GF-D8 (cell line): ENCODE measurements at places on chromosomes 6 and 20.

DNA sequence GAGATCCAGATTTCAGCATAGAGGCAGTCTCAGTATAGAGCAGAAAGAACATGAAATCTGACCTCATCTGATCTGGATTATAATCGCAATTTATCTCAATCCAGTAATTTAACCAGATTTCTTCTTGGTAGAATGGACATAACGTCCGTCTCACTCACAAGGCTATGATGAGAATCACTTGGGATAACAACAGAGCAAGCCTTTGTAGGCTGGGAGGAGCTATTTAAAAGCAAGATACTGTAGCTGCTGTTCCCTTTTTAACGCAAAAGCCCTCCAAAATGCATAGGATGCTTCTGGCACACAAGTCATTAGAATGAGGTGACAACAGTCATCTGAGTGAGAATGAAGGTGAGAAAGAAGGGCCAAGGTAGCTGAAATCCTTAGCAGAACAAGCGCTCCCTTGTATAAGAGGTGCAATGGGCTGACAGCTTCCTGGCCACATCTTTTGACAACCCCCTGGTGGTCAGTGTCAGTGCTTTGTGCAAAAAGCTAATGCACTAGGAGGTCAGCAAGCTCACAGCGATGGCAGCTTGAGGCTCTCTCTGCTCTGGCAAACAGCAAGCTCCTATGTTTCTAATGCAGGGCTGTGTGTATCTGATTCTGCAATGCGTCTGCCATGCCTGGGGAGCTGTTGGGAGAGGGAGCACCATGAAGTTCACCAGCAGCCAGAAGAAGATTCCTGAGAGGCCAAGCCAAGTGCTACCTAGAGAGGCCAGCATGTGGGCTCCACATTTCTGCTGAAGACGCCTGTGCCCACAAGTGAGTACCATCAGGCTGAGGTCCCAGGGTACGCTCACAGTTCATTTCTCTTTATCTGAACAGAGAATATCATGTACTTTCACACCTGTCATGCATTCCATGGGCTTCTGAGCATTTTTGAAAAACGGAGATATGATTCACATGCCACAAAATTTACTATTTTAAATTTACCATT, 16.2 kb downstream of the METTL24 start:
- DNase-seq, result no peak

- DNase-seq, result no peak
Measured at GRCh38 chr20:53944796-53945195, 125.6 kb downstream of the BCAS1 start.

- DNase-seq, result peak; percentile 14
Measured at GRCh38 chr6:15400572-15401004, 154.7 kb downstream of the JARID2 start.

DNA sequence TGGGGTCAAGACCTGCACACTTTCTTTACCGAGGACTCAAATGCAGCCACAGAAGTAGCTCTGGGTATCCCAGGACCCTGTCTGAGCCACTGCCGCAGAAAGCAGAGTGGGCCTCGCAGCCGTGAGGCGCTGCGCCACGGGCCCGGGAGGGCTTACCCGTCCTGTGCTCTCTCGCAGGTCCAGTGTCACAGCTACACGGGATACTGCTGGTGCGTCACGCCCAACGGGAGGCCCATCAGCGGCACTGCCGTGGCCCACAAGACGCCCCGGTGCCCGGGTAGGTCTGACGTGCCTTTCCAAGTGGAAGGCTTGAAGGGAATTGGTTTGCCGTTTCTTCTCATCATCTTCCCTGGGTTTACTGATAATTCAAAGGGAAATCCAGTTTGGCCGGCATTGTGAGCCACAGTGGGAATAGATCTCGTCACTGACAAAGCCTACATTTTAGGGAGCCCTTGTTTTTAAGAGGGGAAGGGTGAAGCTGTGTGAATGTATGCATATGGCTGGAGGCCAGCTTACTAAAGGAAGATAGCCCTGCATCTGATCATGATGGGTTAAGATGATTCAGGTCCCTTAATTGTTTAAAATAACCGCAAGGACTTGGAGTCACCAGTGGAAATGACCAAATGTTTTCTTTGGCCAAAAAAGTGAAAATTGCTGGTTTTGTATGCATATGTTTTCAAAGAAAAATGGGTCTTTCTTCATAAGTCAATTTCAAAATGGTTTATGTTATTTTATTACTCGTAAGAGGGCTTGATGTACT, 86.6 kb downstream of the SMOC2 start:
- DNase-seq, result no peak

DNA sequence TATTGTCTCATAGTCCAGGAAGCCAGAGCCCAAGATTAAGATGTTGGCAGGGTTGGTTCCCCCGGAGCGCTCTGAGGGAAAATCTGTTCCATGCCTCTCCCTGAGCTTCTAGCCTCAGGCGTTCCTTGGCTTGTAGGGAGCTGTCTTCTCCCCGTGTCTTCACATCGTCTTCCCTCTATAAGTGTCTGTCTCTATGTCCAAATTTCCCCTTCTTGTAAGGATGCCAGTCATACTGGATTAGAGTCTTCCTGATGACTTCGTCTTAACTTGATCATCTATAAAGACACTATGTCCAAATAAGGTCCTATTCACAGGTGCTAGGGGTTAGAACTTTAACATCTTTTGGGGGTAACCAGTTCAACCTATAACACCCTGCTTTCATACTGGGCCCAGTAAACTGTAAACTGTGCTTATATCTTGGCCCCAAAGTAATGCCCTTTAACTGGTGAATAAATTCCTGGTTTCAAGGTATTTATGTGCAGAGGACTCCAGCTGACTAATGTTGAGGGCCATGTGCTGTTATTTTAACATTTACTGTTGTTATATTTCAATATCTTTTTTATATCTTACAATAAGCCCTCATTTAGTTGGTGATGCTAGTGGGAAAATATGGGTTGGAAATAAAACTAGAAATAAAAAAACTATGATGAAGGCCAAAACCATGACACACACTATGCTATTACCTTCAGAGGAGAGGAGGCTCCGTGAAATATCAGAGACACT, 101.7 kb upstream of the IYD start:
- DNase-seq, result no peak

- no peak for DNase-seq
Measured at GRCh38 chr6:156313037-156313436, 464.1 kb upstream of the ARID1B start.

DNA sequence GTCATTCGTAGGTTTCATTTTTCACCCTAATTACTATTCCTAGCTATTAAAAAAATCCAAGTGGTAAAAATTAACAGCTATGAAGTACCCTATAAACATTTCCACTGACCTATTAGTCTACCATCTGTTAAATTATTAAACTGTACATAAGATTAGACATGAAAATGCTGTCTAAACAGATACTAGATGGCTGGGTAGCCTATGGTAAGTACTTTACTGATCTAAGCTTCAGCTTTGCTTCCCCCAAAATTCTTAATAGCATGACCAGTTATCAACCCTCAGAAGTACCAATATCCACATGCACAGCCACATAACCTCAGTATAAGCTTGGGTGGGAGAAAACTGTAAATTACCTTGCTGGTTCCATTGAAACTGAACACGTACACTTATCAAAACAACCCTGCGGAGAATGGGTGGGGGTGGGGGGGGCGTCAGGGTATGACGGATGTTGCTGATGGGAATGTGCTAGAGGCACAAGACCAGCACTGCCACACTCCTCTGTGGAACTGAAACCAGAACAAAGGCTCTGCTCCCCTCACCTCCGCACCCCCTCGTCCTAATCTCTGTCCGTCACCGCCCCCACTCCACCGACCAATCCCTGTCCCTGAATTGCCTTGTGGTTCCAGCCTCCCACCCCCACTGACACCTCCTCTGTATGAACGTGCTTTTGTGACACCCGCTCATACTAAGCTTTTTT, 45.3 kb downstream of the B4GALT5 start:
- DNase-seq, result no peak

DNA sequence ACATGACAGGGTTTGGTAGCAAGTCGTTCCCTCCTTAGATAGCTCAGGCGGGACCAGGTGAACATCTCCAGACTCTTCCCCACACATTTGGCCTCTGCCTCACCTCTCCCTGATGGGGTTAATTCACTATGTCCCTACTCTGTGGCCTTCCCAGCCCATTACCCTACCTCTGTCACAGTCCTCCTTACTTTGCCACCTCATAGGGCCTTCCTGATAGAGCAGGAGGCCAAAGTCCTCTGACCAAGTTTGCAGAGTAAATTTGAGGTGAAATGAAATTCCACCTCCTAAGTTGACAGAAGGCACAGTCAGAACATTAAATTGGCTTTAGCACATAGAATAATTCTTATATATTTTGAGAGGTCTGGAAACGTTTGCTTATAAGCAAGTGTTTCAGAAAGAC, 53.1 kb upstream of the ARMC2 start:
- DNase-seq, result no peak

DNA sequence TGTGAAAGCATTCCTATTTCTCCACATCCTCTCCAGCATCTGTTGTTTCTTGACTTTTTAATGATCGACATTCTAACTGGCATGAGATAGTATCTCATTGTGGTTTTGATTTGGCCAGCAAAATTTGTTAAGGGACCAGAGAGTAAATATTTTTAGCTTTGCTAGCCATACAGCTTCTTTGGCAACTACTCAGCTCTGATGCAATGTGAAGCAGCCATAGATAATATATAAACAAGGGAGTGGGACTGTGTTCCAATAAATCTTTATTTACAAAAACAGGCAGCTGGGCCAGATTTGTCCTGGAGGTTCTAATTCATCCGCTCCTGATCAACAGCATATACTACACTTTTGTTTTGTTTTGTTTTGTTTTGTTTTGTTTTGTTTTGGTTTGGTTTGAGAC, 202.9 kb downstream of the ZNF217 start:
- DNase-seq, result no peak

DNA sequence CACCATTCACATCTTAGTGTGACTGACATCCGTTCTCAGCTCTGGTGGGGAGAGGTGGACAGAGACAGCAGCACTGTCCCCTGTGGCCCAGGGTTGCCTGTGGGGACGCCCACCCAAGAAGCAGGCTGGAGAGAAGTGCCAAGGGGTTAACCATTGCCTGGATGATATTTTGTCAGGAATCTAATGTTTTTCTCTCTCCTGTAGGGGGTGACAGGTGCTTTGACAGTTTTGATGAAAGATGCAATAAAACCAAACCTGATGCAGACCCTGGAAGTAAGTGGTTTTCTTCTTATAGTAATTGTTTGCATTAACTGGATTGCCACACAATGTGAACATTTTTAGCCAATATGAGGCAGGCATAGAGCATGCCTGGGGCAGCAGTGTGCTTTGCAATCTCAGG, 99.3 kb downstream of the MTHFD1L start:
- DNase-seq, result no peak

DNA sequence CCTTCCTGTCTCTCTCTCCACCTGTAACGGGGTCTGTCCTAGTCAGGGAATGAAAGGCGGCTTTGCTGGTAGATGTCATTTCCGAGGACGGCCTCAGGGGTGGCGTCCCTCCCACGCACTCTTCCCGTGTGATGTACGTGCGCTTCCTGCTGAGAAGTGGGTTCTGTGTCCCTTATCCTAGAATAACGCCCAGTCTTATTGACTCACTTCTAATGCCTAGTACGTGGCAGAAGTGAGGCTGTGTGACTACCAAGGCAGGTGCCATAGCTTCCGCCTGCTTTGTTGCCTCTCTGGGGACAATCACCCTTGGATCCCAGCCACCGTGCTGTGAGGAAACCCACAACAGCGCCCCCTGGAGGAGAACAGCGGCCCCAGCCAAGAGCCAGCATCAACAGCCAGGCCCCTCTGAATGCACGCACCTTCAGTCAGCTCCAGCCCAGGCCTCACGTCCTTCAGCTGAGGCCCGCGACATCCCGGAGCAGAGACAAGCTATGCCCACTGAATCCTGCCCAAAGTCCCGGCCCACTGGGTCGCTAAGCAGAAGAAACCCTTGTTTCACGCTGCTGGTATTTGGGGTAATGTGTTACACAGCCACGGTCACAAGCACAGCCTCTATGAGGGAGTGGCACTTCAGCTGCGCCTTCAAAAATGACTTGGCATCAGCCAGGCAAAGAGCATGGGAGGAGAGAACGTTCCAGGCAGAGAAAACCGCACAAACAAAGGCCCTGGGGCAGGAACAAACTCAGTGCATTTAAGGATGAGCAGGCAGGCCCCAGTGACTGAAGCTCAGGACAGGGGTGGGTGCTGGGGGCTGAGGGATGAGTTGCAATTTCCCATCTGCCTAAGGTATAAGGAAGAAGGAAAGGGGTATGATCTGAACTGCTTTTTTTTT, 224.2 kb downstream of the NFATC2 start:
- DNase-seq, result no peak

GRCh38 chr6:36547646-36548400, 544 bp upstream of the STK38 start:
- no peak for DNase-seq

DNA sequence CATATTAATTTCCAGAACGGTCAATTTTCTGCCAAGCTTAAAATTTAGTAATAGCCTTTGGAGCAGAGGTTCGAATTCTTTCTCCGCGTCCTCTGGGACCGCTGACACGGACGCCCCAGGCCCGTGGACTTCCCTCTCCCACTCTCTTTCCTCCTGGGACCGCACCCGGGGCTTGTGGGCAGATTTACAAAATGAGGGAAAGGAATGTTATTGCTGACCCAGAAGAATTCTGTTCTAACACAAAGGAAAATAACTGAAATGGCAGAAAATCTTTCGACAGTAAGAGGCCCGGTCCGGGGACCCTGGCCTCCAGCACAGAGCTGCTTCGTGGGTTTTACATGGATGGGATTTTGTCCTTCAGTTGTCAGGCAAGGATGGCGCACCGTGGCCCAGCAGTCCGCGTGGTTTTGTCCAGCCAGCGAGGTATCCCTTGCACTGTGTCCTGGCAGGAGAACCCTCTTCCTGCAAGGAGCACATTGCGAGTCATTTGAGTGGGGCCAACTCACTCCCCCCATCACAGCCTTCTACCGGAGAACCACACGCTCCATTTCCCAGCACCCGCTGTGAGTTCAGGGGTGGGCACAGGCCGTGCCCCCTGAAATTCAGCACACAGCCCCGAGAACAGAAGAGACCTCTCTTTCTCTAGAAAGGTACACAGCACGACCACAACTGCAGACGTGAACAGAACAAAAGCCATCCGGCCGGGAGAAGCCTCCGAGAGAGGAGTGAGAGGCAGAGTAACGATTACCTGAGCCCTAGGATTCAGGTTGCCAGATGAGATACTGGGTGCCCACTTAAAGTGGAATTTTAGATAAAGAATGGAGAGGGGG, 106.0 kb upstream of the AFDN start:
- no peak for DNase-seq

- no peak for DNase-seq
Measured at GRCh38 chr20:19934792-19935491, 82.2 kb upstream of the NAA20 start.
